ENCODE measurements at places on chromosomes 2 and 18. TPM values are rescaled to one million over a fixed set of nuclear protein-coding genes. Genes with fewer than 3 reads are reported as not detected.

Gene ASB1
- 44.9 TPM for total RNA-seq

Gene ITM2C
- 148 TPM for total RNA-seq

Gene CNDP1
- total RNA-seq = not detected

Gene KIF1A
- 203 TPM for total RNA-seq

Gene SLC19A3
- 0.07 TPM for total RNA-seq

Gene UGT1A6
- total RNA-seq = 0.27 TPM

Gene GNAL
- total RNA-seq = 14.7 TPM

DNA sequence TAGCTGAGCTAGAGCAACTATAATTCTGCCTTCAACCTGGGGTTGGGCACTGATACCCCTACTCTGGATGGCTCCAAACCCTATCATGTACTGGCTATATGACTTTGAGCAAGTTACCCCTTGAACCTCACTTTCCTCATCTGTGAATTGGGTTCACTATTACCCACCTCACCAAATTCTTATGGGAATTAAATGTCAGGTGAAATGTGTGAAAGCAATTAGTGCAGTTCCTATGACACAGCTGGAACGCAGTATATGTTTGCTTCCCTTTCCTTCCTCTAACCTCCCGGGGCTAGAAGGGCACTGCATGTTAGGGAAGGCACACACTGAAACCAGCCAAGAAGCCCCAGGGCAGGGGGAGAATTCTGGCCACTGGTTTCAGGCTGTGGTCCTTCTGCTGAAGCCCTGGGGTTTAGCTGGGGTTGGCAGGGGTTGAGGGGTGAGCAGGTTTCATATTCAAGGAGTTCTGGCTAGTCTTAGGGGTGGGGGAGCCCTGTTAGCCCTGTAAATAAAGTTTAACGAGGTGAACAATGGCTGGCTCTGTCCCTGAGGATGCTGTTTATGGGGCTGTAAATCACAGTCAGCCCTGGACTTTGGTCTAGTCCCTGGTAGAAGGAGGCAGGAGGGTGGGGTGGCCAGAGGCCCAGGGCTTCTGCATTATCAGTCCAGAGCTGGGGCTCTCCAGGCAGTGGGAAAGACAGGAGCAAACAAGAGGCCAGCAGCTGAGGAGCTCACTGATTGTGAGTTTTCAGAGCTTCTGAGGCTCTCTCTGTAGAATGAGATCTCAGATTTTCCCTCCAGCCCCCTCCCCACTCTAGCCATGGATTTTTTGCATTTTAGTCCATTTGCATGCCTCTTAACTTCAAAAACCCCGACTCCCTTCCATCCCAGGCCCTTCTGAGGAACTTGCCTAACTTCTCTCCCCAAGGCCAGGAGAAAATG, 8.0 kb downstream of the PKDCC start:
- DNase-seq = no peak

- no peak for DNase-seq
Measured at GRCh38 chr2:8806885-8807704, 30.3 kb downstream of the KIDINS220 start.

GRCh38 chr2:113851640-113852039, 38.2 kb upstream of the ACTR3 start:
- no peak for DNase-seq

GRCh38 chr2:107027810-107028209, 141.8 kb upstream of the ST6GAL2 start:
- no peak for DNase-seq

- no peak for DNase-seq
Measured at GRCh38 chr18:73121207-73121606, 253.4 kb upstream of the NETO1 start.

DNA sequence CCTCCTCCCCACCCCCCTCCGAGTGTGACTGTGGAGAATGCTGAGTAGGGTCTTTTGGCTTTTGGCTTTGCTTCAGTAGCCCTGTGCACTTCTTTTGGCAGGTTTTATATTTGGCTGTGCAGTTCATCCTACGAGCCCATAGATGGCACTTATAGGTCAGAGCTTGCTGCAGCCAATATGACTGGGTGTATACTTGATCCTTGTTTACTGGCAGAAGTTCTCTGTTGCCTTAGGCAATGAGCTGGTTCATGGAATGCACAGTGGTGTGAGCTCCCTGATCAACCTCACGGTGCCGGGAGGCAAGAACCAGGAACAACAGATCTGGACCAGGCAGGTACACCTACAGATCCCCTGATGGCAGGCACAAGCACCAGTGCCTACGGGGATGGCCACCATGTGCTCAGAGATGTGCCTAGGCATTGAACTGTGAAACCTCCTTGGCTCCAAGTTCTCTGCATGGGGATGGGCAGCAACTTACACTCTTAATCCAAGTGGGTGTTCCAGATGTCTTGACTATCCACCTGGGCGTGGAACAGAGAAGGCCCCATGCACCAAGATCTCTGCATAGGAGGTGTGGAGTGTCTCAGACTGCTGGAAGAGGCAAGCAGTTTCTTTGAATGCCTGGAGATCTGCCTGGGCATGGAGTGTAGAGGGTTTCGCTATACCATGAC, 190.4 kb downstream of the KIAA1328 start:
- peak; percentile 1 for DNase-seq

- DNase-seq = no peak
Measured at GRCh38 chr2:235850771-235851551, 317.2 kb downstream of the GBX2 start.

DNA sequence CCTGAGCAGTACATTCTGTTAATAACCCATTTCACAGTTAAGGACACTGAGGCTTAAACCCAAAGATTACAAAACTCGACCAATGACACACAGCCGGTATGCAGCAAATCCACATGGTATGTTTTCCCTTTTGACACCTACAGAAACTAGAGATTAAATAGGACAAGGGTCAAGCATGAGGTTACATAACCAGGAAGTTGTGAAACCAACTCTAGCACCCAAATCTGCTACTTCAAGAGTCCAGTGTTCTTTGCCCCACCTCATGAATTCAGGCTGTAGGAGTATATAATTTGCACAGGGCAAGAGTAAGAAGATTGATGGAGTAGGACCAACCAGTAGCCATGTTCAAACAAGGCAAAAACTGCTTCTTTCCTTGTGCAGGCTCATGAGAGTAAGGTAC, 249.8 kb downstream of the BCL11A start:
- no peak for DNase-seq

DNA sequence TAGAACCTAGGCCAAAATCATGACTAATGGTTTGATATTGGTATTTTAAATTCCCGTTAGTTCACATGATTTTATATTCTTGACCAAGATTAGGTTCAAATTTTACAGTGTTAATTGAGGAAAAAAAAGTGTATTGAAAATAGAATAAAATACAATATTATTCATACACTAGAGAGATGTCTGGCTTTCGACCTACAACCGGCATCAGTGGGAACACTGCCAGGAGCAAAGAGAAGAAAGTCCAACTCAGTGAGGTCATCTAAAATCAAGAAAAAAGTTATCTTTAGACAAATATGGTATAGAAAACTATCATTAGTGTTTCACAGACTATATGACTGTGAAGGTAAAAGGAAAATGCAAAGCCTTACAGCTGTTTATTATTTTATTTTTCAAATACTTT, 81.5 kb downstream of the PIGN start:
- no peak for DNase-seq

DNA sequence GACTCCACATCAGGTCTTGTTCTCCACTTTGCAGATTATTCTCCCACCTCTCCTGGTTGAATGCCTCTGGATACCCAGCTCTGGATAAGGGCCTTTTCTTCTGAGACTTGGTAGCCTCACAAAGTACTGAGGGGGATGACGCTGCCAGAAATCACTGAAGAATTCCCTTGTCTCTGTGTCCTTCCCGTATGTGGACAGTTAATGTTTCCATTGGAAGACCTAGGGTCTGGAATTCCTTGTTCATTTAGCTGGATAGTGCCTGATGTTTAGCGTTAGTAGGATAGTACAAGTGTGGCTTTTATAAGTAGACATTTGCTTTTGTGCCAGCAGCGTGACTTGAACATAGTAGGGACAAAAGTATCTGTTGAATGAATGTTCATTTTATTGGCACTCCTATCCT, 76.9 kb downstream of the CLHC1 start:
- DNase-seq = no peak

DNA sequence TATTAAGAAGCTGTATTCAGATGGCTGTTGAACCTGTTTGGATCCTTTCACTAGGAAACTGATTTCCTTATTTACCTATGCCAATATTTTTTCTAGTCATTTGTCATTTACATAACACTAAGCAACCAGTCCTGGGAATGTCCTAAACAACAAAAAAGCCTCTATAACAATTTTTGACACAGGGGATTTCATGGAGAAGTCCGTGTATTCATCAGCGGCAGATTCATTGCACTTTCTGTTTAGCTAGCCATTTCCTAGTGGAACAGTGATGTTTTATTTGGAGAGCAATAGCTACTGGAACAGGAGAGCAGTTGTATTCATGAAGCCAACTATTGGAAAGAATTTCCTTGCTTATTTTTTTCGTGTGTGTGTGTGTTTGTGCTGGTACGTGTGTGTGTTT, 604.3 kb upstream of the POU3F3 start:
- no peak for DNase-seq

- DNase-seq = no peak
Measured at GRCh38 chr2:119672161-119672862, 6.7 kb upstream of the TMEM177 start.

DNA sequence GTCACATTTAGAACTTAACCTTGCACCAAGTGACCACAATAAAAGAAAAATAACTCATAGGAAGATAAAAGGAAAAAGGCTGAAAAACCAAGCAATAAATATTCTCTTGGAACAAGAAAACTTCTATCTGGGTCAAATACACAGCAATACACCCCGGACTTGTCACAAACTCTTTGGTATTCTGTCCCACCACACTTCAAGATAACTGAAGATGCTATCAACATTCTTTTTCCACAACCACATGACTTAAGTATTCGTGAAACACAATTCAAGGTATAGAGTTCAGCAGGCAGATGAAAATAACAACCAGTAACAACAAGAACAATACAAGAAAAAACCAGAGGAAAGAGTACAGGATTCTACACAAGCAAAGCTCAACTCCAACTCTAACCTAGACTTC, 18.0 kb downstream of the MBD2 start:
- no peak for DNase-seq

GRCh38 chr18:24659827-24660720, 199.6 kb downstream of the HRH4 start:
- no peak for DNase-seq

DNA sequence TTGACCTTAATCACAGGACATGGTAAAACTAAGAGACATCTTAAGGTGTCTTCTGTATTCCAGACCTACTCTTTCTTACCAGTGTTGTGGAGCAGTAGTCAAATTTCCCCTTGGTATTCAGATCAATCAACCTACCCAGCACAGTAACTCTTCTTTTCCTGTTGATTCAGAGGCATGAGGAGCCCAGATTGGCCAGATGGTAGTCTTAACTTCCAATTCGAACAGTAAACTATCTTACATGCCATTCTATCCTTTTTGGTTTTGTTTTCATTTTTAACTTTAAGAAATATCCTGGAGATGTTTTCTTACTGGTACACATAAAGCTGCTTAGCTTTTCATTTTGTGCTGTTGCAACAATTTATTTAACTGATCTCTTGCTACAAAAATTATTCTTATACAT, 630.3 kb upstream of the PKDCC start:
- no peak for DNase-seq

- DNase-seq = no peak
Measured at GRCh38 chr2:43285987-43286386, 59.6 kb upstream of the ZFP36L2 start.

DNA sequence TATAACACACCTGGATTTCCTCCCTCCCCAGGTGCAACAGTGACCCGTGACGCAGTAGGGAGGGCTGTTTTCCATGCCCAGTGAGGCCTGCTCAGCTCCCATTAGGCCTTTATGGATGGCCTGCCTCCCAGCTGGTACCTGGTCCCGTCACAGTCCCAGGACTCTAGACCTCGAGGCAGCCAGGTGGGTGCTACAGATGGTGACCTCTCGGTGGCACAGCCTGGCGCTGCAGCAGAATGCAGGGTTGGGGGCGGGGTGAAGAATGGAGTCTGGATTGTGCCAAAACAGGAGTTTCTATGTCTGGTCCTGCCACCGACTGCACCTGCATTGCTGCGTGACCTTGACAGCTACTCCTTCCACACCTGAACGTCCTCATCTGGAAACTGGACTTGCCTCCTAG, 18.0 kb upstream of the YWHAQ start:
- no peak for DNase-seq

DNA sequence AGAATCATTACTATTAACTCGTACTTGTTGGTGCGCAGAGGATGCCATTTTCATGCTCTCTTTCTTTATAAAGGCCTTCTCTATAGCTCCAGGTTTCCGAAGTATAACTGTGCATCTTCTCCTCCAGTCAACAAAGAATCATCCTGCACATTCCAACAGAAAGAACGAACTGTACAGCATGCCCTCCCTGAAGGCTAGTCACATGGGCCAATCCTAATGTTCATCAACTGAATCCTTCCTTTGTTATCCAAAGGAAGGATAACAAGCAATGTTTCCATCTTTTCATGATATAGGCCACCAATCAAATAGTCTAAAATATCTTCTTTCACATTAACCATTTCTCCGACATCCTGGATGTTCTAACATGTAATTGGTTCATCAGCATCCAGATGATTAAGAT, 66.9 kb upstream of the LDLRAD4 start:
- no peak for DNase-seq

DNA sequence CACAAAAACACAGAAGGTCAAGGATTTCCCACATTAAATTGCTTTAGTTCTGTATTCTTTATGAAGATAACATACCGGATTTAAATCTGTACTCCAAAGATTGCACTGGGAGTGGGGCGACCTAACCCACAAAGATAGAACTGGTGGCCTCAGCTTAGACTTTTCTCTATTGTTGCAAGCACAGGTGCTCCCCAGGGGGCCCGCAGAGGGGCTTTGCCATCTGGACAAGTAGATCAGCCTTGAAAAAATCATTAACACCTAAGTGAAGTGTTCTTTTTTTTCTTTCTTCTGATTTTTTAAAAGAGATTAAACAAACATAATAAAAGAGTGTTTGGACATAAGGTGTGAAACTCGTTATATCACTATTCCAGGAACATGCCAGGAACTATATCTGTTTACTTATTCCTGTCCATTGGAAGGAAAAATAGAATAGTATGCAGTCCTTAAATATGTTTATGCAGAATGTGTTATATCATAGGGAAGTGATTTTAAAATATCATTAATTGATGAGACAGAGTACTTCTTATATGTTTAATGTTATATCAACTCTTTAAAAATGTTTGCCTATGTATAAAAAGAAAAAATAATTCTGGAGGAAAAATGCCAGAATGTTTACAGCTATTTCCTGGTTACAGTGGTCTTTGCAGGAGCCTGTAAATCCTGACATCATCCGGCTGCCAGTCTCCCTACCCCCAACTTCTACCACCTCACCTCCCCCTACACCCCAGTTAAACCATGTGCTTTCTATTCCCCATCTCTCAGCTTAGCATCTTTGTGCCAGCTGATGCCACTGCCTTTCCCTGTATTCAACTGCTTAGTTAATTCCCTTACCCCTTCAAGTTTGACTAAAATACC, 679.2 kb downstream of the CNTNAP5 start:
- DNase-seq = no peak

GRCh38 chr18:50203801-50204604, 9.1 kb upstream of the MYO5B start:
- DNase-seq = no peak

All from kidney epithelial cell (primary cell).